ENCODE measurements at places on chromosomes 3 and 15.

DNA sequence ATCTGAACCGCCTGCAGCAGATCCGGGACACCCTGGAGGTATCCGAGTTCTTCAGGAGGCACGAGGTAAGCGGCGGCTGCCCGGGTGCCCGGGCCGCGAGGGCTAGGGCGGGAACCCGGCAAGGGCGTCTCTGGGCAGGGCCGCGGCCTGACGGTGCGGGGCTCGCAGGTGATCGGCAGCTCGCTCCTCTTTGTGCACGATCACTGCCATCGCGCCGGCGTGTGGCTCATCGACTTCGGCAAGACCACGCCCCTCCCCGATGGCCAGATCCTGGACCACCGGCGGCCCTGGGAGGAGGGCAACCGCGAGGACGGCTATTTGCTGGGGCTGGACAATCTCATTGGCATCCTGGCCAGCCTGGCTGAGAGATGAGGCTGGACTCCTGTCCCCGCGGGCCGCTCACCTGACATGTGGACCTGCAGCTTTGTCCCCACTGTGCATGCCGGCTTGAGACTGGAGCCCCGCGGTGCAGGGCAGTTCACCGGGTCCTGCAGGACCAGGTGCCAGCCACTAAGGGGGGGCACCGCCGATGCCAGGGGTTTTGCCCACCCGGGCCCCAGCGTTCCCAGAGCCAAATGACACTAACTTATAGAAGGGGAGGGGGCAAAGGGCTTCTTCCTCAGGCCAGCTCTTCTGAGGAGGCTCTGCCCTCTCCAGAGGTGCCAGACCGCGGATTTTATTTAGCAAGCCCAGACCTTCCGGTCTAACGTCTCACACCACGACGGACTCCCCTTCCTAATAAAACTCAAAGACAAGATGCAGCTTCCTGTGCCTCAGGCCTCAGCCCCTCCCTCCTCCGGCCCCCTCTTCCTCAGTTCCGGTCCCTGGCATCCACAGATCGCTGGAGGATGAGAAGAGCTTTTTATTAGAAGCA, 9.4 kb downstream of the ITPKA start:
- no peak for DNase-seq

- DNase-seq = no peak
Measured at GRCh38 chr15:63111481-63111880, 10.2 kb upstream of the LACTB start.

- no peak for DNase-seq
Measured at GRCh38 chr3:55327131-55327920, 159.8 kb downstream of the WNT5A start.

- DNase-seq = no peak
Measured at GRCh38 chr3:87710511-87710910, 348.3 kb downstream of the CGGBP1 start.

DNA sequence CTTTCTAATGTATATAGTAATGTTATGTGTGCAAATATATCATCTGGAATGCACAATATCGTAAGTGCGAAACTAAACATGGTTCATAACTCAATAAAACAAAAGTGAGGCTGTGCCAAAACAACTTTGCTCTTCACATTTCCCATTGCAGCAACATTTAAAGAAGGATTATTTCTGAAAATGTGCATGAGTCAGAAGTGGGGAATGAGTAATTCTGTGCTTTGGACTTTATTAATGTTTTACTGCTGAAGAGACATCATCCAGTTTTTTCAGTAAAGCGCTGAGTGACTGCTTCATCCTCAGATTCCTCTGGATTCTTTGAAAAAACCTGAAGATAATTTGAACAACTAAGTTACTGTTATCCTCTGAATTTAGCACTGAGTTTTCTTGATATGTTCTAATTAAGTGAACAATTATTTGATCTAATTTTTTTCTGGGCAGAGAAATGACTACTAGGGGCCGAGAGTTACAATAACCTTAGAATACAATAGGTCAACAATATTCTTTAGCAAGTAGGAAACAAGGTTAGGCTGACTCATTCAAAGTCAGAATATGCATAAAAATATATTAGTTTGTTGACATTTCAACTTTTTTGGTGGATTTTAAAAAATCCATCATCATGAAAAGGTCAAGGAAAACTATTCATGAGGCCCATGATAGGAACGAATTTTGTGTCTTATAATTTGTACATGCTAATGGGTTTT, 20.0 kb upstream of the PLCL2 start:
- no peak for DNase-seq

DNA sequence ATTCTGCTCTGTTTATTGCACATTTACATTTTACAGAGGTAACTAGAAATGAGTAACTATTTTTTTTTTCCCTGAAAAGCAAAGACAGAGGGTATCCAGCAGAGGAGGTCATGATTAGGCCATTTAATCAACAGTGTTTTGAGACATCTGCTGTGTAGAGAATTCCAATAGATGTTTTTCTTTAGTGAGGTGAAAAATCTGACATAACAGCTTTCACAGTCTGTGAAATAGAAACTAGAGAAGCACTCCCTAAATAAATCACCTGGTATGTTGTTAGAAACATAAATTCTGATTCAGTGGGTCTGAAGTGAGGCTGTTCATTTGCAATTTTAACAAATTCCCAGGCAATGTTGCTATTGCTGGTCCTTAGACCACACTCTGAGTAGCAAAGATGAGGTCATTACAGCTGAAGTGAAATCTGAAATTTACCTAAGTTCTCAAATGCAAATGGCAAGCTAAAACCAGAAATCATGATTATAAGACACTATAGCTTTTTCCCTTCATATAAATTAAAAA, 329.2 kb upstream of the LRRC3B start:
- DNase-seq = no peak

GRCh38 chr3:14925729-14926591, 21.4 kb upstream of the NR2C2 start:
- DNase-seq = no peak

GRCh38 chr3:81676706-81677456, 84.6 kb downstream of the GBE1 start:
- DNase-seq = no peak

GRCh38 chr3:69011096-69011730, 2.3 kb downstream of the EOGT start:
- DNase-seq = no peak

DNA sequence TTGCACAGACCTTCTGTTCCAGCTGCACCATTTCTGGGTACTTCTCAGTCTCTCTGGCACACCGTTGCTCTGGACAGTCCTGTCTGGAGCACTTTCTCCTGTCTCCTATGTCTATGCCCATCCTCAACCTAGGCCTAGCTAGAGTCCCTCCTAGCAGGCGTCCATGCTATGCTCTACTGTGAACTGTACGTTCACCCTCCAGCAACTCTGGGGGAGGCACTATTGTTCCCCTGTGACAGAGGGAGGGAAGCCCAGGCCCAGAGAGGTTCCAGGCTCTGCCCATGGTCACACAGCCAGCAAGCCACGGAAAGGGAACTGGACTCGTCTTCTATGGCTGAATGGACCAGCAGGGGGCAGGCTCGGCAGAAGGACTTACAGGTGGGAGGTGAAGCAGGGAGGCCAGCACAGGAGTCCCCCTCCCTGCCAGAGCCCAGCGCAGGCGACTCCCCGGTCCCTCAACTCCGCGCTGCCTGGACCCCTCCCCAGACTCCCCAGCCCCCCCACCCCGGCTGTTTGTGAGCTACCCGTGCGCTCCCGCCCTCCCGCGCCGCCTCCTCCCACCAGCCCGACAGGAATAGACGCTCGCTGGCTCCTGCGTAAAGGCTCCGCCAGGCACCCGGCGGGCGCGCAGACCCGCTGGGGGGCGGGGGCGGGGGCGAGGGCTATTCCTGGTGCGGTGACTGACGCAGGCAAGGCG, 1.7 kb upstream of the LINGO1 start:
- DNase-seq = no peak

DNA sequence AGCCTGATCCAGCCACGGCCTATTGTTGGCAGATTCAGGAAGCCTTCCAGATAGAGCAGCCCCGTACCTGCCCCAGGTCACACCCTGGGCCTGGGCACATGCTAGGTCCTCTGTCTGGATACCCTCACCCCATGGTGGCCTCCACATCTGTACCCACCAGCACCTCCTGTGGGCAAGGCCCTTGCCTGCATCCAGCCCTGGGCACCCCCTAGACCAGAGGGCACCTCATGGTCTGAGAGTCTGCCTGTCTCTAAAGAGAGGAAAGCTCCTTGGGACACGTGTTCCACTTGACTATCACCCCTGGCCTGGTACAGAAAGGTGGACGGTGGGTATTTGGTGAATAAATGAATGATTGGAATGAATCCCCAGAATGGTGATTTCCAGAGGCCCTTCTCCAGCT, 8.9 kb upstream of the COMMD4 start:
- no peak for DNase-seq

DNA sequence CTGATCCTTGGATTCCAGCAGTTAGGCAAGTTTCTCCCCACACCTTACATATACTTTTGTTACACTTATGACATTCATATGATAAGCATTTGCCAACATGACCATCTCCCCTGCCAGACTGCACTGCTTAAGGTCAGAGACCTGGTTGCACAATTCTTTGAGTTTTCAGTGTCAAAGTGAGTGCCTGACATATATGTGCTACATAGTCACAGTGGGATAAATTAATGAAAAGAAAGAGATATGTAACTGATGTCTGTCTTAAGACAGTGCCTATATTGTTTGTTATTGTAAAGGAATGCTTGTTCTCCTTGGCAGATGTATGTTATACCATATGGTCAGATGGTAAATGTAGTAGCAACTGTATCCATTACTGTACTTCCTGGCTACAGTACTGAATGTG, 3.5 kb upstream of the DCUN1D1 start:
- DNase-seq = no peak

DNA sequence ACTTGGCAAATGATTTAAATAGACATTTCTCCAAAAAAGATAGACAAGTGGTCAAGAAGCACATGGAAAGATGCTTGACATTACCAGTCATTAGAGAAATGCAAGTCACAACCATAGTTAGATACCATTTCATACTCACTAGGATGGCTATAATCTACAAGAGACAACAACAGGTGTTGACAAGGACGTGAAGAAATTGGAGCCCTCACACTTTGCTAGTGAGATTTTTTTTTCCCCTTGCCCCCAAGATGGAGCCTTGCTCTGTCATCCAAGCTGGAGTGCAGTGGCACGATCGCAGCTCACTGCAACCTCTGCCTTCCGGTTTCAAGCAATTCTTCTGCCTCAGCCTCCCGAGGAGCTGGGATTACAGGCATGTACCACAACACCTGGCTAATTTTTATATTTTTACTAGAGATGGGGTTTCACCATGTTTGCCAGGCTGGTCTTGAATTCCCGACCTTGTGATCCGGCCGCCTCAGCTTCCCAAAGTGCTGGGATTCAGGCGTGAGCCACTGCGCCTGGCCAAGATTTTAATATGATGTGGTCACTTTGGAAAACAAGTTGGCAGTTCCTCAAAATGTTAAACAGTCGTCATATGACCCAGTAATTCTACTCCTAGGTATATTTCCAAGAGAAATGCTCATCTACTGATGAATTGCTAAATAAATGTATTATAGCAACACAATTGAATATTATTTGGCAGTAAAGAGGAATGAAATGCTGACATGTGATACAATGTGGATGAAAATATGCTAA, 103.3 kb downstream of the ATG7 start:
- DNase-seq = no peak

DNA sequence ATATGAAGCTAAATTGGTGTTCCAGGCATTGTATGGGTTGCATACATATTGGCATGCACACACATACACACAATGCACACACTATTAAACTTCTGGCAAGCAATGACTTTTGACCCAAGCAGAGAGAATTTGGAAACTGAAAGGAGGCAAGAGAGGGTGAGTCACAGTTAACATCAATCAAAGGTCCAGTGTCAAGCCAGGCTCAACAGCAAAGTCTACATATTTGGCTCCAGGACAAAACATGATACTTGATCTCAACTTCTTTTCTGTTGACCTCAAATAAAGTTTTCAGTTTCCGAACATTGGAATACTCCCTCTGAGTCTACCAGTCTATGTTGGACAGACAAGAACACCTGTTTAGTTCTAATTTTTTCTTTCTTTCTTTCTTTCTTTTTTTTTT, 28.3 kb downstream of the IL12A start:
- no peak for DNase-seq

DNA sequence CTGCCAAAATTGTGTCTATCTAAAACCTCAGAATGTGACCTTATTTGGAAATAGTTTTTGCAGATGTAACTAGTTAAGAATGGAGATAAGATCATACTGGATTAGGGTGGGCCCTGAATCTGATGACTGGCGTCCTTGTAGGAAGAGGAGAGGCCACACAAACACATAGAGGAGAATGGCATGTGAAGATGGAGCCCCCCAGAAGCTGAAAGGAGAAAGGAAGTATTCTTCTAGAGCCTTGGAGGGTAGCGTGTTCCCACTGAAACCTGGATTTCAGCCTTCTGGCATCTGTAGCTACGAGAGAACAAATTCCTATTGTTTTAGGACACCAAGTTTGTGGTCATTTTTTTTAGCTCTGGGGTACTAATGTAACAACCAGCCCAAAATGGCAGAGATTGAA, 423.0 kb upstream of the TPM1 start:
- no peak for DNase-seq

GRCh38 chr15:73258271-73259108, 110.3 kb downstream of the HCN4 start:
- no peak for DNase-seq

DNA sequence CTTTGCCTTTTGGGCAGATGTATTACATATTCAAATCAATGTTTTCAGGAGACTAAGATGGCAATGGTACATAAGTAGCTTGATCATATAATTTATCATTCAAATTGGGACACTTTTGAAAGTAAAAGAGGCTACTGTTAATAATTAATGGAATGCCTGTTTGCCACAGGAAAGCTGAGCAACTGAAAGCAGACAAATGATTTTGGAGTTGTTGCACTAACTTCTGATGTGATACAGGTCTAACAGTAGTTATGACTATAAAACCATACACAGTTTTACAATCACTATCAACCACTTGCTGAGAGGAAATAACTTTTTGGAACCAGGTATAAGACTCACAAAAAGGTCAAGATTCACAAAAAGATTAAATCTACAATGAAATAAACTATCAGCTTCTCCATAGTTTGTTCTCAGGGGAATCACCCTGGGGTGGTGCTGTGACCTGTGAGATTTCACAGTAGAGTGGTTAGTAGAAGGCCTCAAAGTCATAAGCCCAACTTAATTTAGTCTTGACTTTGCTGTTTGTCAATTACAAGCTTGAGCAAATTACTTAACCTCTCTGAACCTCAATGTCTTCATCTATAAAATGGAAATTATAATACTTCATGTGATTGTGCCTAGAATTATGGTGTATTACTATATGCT, 42.7 kb downstream of the HHLA2 start:
- no peak for DNase-seq

GRCh38 chr3:187101184-187102072, 37.9 kb downstream of the RPL39L start:
- no peak for DNase-seq
